ENCODE measurements at places on chromosomes 11 and 22.
A peak's percentile ranks its signal among the peaks of the same experiment; 100 is the strongest.

DNA sequence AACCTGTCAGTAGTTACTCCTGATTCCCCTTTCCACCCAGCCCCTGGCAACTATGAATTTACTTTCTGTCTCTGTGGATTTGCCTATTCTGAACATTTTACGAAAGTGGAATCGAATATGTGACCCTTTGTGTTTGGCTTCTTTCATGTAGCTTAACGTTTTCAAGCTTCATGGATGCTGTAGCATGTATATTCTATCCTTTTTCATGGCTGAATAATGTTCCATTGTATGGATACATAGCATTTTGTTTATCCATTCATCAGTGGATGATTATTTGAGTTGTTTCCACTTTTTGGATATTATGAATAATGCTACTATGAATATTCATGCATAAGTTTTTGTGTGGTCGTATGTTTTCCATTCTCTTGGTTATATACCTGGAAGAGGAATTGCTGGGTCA lies 9.2 kb upstream of the GLB1L2 start:
- no peak for DNase-seq

GRCh38 chr22:22520667-22521602 lies 865 bp upstream of the ZNF280A start:
- DNase-seq, result no peak

GRCh38 chr11:62446091-62446490 lies 27.3 kb downstream of the SCGB1A1 start:
- DNase-seq, result no peak

GRCh38 chr11:35126879-35127581 lies 11.9 kb upstream of the CD44 start:
- no peak for DNase-seq

DNA sequence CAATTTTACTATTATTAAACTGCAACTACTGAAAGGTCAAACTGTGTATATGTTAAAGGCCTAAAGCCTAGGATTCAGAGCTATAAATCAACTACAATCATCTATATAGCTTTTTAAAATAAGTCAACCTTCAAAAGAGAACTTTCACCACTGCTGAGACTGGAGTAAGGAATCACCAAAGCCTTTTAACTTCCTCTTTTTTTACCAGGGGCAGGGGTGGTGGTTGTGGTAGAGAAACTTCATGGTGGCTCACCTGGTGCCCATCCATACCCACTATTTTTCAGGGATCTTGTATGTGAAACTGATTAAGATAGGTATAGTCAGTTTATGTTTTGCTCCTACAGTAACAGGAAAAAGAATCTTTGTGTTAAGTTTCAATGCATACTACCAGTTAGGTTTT lies 31.5 kb downstream of the TSG101 start:
- DNase-seq, result no peak

DNA sequence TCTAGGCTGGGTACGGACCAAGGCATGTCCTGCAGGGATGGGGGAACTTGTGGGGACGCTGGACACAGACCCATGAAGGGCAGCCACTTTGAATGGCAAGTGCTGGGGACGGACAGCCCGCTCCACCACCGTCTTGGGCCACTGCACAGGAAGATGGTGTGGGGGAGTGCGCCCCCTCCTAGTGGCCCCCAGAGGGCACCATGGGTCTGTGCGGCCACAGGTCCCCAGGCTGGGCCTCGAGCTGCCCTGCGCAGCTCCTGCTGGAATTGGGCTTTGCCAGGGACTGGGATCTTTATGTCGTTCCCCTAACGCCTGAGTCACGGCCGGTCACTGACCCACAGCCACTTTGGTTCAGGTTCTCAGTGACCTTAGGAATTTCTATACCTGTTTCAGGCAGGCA lies 44.4 kb downstream of the NAT10 start:
- DNase-seq, result no peak

DNA sequence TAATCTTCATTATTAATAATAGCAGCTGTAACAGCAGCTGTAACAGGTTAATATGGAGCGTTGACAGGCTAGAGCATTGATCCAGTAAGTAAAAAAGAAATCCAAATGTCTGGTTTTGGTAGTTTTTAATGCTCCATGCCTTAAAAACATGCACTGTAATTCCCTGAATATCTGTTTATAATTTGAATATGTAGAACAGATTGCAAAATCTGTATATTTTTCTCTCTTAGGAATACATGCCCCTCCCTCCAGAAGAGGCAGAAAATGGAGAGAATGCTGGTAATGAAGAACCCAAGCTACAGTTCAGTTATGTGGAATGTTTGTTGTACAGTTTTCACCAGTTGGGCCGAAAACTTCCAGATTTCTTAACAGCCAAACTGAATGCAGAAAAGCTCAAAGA lies 16.7 kb downstream of the API5 start:
- DNase-seq, result no peak

DNA sequence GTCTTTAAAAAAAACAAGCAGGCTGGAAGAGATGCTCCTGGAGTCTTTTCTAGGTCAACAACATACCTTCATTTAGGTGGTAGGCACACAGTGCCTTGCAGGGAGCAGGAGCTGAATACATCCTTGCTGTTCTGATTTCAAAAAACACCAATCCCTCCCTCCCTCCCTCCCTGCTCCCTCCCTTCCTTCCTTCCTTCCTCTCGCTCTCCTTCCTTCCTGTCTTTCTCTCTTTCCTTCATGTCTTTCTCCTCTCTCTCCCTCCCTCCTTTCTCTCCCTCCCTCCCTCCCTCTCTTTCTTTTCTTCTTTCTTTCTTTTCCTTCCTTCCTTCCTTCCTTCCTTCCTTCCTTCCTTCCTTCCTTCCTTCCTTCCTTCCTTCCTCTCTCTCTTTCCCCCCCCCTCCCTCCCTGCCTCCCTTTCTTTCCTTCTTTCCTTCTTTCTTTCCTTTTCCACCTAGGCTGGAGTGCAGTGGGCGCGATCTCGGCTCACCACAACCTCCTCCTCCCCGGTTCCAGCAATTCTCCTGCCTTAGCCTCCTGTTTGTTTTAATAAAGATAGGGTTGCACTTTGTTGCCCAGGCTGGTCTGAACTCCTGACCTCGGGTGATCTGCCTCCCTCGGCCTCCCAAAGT lies 245.1 kb downstream of the MIAT start:
- no peak for DNase-seq

- no peak for DNase-seq
Observed at GRCh38 chr22:37234736-37235711, 9.0 kb downstream of the RAC2 start.

- DNase-seq, result peak; percentile 28
Observed at GRCh38 chr22:49521787-49522224, 305.9 kb downstream of the BRD1 start.

- no peak for DNase-seq
Observed at GRCh38 chr11:108873941-108874340, 209.1 kb downstream of the DDX10 start.

- DNase-seq, result no peak
Observed at GRCh38 chr22:46707827-46708570, 30.1 kb downstream of the CERK start.

DNA sequence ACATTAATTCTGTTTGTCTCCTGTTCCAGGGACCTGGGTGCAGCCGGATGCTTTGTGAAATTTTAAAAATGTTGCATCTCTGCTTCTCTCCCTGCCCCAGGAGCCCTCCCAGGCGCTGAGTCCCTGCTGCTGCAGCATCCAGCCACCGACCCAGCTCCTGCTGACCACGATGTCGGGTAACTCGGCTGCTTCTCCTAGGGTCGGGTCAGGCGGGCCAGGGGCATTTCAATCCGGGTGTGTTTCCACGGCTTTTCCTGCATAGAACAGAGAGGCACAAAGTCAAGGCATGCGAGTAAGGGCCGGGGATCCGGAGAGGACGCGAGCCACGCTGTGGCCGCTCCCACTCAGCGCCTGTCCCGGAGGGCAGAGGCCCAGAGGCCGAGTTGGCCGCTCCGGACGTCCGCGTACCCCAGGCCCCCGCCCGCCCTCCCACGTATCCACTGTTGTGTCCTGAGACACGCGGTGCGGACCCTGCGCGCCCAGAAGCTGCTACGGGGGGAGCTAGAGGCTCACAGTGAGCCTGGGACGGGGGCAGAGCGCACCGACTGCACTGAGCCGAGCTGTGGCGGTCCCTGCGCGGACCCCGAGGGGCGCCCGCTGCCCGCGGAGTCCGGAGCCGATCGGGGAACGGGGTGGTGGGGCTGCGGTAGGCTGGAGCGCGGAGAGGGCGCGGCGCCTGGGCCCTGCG lies at the start of gene POU2AF3:
POU2AF3 (plus strand) TSS at position 134 of the 688 bp plus-strand sequence; CDS start at position 170, 36 bp downstream.
- DNase-seq, result no peak

GRCh38 chr22:36796552-36797175 lies 20.2 kb downstream of the PVALB start:
- DNase-seq, result no peak

DNA sequence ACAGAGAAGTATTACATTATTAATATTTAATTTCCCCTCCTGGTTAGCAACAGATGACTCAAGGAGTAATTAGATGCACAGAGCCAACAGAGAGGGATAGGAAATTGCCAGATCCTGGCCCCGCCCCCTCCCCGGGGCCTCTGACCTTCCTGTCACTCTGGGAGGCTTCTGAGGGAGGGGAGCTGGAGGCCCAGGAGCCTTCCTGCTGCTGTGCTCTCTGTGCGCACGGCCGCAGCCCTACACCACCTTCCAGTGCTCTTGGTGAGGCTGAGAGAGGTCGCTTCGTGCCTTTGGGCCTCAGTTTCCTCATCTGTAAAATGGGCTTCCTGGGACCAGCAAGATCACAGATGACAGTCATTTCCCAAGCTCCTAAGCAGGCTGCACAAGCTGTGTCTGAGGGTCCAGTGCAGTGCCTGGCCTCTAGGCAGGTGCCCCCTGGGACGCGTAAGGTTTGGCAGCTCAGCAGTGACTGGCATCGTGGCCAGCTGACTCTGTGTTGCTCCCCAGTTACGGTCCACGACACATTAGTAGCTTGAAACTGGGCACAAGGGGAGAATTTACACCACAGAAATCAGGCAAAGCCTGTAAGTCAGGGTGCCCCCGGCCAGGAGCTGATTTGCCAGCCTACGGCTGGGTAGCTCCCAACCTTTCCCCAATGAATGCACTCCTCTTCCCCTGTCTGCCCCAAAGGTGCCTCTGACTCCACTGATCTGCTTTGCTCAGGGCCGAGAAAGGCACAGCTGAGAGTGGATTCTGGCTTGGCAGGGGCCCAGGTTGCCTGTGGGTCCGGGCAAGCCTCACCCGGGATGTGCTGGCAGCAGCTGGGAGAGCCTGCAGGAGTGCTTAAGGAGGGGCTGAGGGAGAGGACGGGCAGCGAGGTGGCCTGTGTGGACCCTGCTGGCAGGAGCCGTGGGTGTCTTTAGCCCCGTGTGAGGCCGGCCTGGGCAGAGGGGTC lies 2.3 kb downstream of the ADORA2A start:
- DNase-seq, result no peak

GRCh38 chr22:47835726-47836125 lies 1073.3 kb downstream of the TBC1D22A start:
- DNase-seq, result no peak

- DNase-seq, result no peak
Observed at GRCh38 chr11:24609192-24610119, 112.6 kb downstream of the LUZP2 start.

- no peak for DNase-seq
Observed at GRCh38 chr22:30016596-30016995, 63.7 kb upstream of the HORMAD2 start.

GRCh38 chr11:86592659-86593451 lies 79.6 kb downstream of the ME3 start:
- no peak for DNase-seq

GRCh38 chr11:62179995-62180394 lies 10.0 kb upstream of the SCGB1D1 start:
- no peak for DNase-seq

- DNase-seq, result no peak
Observed at GRCh38 chr11:70247710-70248072, 22.8 kb upstream of the PPFIA1 start.

- no peak for DNase-seq
Observed at GRCh38 chr22:50246242-50247175, 1.7 kb upstream of the TUBGCP6 start.

- no peak for DNase-seq
Observed at GRCh38 chr22:44030702-44031082, 6.6 kb downstream of the PARVB start.

GRCh38 chr22:32206774-32207758 lies 2.2 kb upstream of the RFPL2 start:
- DNase-seq, result no peak

GRCh38 chr11:120170741-120171261 lies 32.9 kb upstream of the TRIM29 start:
- no peak for DNase-seq

- no peak for DNase-seq
Observed at GRCh38 chr11:102757823-102758549, 22.4 kb downstream of the MMP10 start.

- DNase-seq, result no peak
Observed at GRCh38 chr11:12626616-12627015, 47.6 kb upstream of the TEAD1 start.

- DNase-seq, result no peak
Observed at GRCh38 chr22:47366026-47366767, 603.7 kb downstream of the TBC1D22A start.

DNA sequence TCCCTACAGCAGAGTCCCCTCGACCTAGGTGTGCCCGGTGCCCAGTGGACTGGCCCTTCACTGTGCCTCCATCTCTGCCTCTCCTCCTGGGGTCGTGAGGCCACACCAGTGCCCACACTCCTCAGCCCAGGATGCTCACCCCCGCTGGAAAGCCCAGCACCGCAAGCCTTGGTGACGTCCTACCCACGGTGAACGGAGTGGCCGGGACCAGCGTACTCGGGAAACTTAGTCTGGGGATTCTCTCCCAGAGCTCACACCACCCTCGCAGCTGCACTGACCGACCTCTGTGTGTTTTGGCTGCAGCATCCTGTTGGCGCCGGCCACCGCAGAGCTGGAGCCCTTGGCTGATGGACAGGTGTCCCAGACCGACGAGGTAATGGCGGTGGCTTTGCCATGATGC lies 35.5 kb upstream of the KRTAP5-7 start:
- DNase-seq, result no peak

GRCh38 chr11:10317776-10318526 lies 13.1 kb downstream of the ADM start:
- DNase-seq, result no peak

DNA sequence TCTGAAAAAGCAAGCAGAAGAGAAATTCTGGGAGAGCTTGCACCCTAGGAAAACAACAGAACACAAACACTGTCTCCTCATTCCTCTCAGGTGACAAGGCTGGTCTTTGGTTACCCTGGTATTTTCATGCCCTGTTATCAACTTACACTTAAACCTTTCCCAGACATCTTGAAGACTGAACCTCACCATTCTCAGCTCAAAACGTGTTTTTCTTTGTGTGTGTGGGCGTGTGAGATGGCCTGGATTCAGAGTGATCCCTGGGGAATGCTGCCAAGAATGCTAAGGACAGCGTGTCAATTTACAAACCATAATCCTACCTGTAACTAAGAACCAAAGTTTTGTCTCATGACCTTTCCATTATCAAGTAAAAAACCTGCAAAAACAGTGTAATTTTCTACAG lies 33.3 kb downstream of the ELF5 start:
- DNase-seq, result no peak

GRCh38 chr22:43555561-43556515 lies 144.0 kb downstream of the MPPED1 start:
- no peak for DNase-seq
